ENCODE measurements at places on chromosomes 12 and 14.

GRCh38 chr12:77072833-77073495 is 7.6 kb upstream of the E2F7 start:
- DNase-seq = no peak

DNA sequence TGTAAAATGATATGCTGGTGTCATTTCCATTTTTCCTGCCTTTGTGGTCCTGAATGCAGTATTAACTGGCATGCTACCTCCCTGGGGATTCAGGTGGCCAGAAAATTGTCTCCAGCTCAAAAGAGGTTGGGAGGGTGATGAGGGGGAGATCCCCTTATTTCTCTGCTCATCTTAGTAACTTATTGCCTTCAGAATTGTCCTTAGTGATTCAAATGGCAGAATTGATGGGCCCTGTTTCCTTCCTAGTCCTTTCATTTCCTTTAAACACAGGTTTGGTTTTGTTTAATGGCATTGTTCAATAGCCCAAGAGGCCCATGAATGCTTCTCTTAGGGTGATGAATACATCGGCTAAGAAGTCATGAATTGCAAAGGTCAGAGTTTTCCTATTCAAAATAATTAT is 207.0 kb downstream of the SLC41A2 start:
- DNase-seq = no peak

- no peak for DNase-seq
These were observed 1510.3 kb upstream of the SEL1L start for GRCh38 chr14:83044001-83044400.

DNA sequence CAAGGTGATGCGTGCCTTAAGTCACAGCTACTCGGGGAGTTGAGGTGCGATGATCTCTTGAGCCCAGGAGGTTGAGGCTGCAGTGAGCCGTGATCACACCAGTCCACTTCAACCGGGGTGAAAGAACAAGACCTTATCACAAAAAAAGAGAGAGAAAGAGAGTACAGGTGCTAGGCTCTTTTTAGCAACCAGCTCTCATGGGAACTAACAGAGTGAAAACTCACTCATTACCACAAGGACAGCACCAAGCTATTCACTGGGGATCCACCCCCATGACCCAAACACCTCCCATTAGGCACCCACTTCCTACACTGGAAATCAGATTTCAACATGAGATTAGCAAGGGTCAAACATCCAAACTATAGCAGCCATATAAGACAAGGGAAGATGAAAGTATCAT is 164.2 kb downstream of the NDUFA12 start:
- no peak for DNase-seq

DNA sequence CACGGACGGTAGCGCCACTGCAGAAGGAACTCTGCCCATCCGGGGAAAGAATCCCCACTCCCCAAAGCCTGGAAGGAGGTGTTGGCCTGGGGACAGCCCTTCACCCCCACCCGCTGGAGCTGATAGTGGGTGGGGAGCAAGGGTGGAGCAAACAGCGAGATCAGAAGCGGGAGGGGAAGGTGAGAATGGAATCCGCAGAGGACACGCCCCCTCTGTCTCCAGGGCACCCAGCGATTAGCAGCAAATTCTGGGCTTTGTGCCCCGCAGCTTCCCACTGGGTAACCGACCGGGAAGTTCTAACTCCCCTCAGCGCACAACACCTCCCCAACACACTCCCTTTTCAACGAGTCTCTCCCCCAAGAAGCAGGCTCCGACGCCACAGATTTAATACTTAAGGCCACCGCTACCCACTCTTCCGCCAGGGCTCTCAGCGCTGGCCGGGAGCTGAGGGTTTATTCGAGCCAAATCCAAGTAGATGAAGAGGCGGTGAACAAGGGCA is 1.4 kb downstream of the SLC25A29 start:
- DNase-seq = peak; percentile 34

GRCh38 chr12:5768581-5769196 is 176.4 kb downstream of the ANO2 start:
- no peak for DNase-seq

DNA sequence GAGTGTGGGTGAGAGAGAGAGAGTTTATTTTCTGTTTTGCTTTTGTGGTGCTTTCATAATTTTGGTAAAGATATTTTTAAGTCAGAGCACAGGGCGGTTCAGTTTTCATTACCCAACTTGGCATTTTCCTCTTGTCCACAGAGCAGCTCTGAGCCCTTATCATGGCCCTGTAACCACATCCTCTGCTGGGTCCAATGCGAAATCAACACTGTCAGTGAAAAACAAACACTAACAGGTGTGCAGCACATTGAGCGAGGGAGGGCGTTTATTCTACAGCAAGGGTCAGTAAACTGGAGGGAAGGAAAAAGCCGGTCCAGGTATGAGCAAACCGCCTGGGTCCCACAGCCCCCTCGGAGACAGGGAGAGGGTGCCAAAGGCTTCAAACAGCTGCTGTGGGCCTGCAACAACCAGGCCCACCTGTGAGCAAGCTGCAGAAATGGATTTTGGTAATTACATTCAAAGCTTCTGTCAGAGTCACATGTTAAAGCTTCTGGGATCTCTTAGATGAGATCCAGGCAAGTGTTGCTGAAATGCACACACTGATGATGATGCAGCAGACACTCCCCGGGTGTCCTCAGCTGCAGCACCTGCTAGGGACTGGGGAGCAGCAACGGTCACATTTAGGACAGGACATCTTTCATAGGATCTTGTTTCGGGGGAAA is 132.7 kb upstream of the DYRK2 start:
- no peak for DNase-seq

GRCh38 chr12:132309596-132310086 is 19.7 kb downstream of the GALNT9 start:
- DNase-seq = no peak

- DNase-seq = peak; percentile 36
These were observed 55.4 kb downstream of the TEAD4 start for GRCh38 chr12:3014641-3015040.

DNA sequence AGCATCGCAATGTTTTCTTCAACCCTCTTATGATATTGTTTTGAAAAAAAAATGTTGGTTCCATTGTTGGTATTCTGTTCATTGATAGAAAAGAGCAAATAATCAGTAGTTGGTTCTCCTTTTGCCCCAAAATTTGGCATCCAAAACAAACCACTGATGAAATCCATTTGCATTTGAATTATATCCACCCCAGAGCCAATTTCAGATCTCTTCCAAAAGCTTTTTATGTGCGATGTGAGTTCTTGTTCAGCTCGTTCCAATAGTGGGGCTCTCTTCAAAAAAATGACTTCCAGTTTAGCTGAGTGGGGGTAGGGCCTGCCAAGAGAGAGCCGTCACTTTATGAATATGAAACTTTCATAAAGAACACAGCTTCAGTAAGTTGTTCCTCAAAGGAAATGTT is 130.7 kb downstream of the DIO2 start:
- no peak for DNase-seq

DNA sequence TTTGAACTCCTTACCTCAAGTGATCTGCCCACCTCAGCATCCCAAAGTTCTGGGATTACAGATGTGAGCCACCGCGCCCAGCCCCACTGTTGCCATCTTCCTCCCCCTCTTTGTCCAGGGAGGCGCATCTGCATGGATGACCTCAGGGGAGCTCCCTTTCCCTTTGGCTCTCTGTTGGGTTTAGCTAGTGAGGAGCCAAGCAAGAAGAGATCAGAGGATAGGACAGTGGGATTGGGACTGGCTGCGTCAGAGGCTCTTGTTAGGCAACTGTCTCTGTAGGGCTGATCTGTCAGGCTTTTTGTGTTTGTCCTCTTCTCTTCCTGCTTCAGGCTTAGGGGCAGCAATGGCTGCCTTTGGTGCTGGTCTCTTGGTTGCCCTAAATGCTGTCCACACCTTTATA is 8.5 kb upstream of the IFT81 start:
- no peak for DNase-seq

- no peak for DNase-seq
These were observed 26.6 kb upstream of the BTBD6 start for GRCh38 chr14:105221598-105222178.

DNA sequence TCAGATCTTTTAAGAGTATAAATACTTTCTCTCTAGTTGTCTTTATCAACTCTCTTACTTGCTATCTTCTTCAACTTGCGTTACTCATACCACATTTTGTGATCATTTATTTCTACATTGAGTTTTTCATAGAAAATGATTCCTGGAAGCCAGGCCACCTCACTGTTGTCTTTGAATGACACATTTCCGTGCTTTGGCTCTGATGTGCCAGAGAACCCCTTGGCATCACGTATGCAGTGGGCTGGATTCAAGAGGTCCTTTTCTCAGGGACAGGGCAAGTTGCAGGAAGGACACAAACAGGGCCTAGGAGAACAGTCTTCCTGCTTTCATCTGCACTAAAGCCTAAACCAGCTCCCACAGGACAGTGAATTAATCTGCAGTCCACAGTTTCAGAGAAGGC is 70.3 kb upstream of the PYGL start:
- no peak for DNase-seq

GRCh38 chr12:113071135-113072112 is 14.9 kb downstream of the DTX1 start:
- DNase-seq = no peak

GRCh38 chr12:2813214-2814185 is 1.0 kb downstream of the ITFG2 start:
- DNase-seq = peak; percentile 75

GRCh38 chr12:68482014-68482413 is 128.7 kb upstream of the RAP1B start:
- DNase-seq = no peak

- no peak for DNase-seq
These were observed 203.9 kb downstream of the PHETA1 start for GRCh38 chr12:111164833-111165525.

GRCh38 chr14:91910196-91910595 is 37.3 kb downstream of the FBLN5 start:
- DNase-seq = no peak

- no peak for DNase-seq
These were observed 237.6 kb upstream of the PRKD1 start for GRCh38 chr14:30165255-30165654.

DNA sequence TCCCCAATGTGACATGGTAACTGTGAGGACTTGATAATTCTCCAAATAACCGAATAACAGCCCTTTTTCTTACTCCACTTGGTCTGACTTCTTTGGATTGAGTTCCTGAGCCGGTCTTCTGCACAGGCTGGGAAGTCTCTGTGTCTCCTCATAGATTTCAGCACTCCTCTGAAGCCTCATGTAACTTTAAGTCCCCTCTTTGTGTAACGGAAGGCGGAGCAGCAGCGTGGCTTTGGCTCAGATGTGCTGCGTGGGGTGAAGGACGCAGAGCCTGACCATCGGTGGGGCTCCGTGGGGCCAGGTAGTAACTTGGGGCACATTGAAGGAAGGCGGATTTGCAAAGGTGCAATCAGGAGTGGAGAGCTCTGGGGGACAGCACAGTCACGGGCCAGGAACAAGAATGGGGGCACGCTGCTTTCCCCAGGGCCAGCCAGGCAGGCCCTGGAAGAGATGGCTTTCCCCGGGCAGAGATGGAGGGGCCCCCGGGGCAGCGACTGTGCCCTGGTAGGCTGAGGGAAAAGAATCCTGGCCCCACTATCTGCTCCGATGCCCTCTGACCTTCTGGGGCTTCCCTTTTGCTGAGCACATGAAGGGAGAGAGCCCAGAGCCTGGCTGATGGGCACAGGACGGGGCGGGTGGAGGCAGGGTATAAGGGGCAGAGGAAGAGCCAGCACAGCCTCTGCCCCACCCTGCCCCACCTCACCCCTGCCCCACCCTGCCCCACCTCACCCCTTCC is 56.9 kb downstream of the ADGRD1 start:
- no peak for DNase-seq

All from kidney capillary endothelial cell (primary cell).